ENCODE measurements at places on chromosomes 1 and 21. TPM values are rescaled to one million over a fixed set of nuclear protein-coding genes. Genes with fewer than 3 reads are reported as not detected.

- no peaks in the 10 kb centered on the region for H3K27me3 ChIP-seq
- H3K36me3 ChIP-seq = no peaks in the 10 kb centered on the region
- no peak for DNase-seq
- H3K4me3 ChIP-seq = no peak overlapping the region
- H3K4me1 ChIP-seq = no peaks in the 10 kb centered on the region
Measured at GRCh38 chr1:27624467-27625178, 10.4 kb downstream of the FGR start.

- no peak overlapping the region for H3K4me3 ChIP-seq
- no peaks in the 10 kb centered on the region for H3K4me1 ChIP-seq
- H3K36me3 ChIP-seq = no peaks in the 10 kb centered on the region
- DNase-seq = no peak
Measured at GRCh38 chr1:60394436-60394835, 320.9 kb upstream of the C1orf87 start.

- H3K27me3 ChIP-seq = no peaks in the 10 kb centered on the region
- no peak for DNase-seq
- no peak overlapping the region for H3K27ac ChIP-seq
- no peaks in the 10 kb centered on the region for H3K36me3 ChIP-seq
- H3K4me3 ChIP-seq = no peak overlapping the region
Measured at GRCh38 chr1:68808351-68808750, 311.5 kb upstream of the DEPDC1 start.

DNA sequence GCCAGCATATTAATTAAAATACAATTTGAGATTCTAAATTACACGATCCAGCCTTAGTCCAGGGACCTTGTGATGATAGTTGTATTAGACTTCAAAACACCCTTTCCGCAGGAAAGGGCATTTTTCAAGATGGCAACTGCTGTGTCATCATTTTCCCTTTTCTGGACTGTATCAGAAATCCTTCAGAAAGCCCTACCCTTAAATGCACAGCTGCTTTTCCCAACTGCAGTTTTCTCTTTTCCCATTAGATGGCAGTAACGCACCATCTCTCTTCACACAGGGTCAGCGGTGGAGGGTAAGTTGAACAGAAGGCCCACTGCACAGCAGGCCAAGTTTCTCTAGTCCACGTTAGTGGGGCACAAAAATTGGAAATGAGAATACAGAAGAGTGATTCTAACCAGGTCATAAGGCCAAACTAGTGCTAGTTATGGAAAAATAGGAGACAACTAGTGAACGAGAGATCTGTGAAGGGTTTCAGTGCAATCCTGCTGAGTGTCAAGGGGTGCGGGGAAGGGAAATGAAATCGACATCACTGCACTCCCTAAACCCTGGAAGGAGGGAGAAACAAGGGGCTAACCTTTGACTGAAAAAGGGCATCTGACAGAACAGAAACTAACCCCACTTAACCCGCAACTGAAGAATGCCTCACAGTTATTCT lies 22.1 kb upstream of the TDRD10 start:
- DNase-seq = no peak
- no peaks in the 10 kb centered on the region for H3K36me3 ChIP-seq
- no peak overlapping the region for H3K4me3 ChIP-seq

DNA sequence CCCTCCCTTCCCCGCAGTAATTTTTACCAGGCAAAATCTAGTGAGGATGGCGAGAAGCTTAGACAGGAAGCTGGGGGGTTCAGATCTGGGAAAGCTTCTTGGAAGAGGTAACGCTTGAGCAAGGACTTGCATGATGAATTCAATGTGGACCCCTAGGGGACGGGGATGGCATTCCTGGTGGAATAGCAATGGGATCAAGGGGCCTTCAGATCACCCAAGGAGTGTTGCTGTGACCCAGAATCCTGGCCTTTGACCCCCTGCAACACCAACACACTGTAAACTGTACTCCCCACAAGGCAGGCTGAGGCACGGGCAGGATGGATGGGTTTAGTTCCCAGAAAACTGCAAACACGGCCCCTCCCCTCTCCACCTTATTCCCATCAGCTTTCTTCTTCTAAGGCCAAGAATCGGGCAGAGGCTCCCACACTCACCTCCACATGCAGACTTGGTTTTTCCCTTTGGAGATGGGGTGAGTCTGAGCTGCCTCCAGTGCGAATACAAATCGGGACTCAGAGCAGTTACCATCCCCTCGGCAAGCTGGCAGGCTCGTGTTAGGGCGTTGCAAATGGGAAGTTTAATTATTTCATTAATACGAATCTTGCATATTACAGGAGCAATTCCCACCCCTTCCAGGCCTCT lies 20.1 kb downstream of the DISP3 start:
- no peaks in the 10 kb centered on the region for H3K36me3 ChIP-seq
- no peak overlapping the region for H3K27ac ChIP-seq
- no peak for DNase-seq
- H3K4me1 ChIP-seq = no peaks in the 10 kb centered on the region

GRCh38 chr1:156488566-156489165 lies 11.9 kb downstream of the MEF2D start:
- H3K36me3 ChIP-seq = no peaks in the 10 kb centered on the region
- H3K27me3 ChIP-seq = no peaks in the 10 kb centered on the region
- H3K4me1 ChIP-seq = peaks cover 11% of the 10 kb centered on the region
- no peak for DNase-seq
- H3K4me3 ChIP-seq = no peak overlapping the region

DNA sequence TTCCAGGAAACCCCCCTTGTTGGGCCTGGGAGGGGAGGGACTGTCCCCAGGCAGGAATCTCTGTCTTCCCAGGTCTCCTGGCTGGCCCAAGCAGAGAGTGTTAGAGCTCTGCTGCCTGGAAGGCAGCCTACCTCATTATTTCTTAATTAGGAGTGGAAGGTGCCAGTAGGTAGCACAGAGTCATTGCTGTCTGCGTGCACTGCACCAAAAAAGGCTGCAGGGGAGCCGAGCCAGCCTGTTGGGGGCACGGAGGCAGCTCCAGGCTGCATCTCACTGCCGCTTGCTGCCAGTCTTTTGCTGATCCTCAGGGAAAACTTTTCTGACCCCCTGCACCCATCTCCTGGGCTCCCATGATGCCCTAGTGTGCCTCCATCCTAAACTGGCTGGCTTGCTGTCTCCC lies 58.1 kb downstream of the LRRN2 start:
- no peak for DNase-seq
- H3K36me3 ChIP-seq = no peaks in the 10 kb centered on the region
- H3K27me3 ChIP-seq = no peaks in the 10 kb centered on the region
- H3K27ac ChIP-seq = no peak overlapping the region
- H3K4me1 ChIP-seq = no peaks in the 10 kb centered on the region
- H3K4me3 ChIP-seq = no peak overlapping the region

GRCh38 chr1:54277451-54278341 lies 77.7 kb downstream of the MRPL37 start:
- H3K4me1 ChIP-seq = no peaks in the 10 kb centered on the region
- no peak overlapping the region for H3K4me3 ChIP-seq

DNA sequence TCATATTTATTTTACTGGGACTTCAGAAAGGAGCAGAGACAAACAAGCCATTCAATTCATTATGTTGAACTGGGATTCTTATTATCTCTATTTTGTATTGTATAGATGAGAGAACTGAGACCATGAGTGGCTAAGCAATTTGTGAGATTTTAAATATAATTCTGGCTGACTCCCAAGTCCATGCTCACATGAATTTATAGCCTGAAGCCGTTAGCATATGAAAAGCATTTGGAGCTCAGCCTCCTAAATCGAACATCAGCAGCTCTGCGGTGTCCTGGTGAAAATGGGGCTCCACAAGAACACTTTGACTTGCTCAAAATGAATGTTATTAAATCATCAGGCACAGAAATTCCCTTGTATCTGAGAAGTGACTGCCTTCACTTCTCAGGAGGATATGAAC lies 96.8 kb upstream of the DPT start:
- peaks cover 1% of the 10 kb centered on the region for H3K4me1 ChIP-seq
- H3K27me3 ChIP-seq = no peaks in the 10 kb centered on the region
- no peak for DNase-seq
- no peak overlapping the region for H3K4me3 ChIP-seq
- H3K36me3 ChIP-seq = no peaks in the 10 kb centered on the region

DNA sequence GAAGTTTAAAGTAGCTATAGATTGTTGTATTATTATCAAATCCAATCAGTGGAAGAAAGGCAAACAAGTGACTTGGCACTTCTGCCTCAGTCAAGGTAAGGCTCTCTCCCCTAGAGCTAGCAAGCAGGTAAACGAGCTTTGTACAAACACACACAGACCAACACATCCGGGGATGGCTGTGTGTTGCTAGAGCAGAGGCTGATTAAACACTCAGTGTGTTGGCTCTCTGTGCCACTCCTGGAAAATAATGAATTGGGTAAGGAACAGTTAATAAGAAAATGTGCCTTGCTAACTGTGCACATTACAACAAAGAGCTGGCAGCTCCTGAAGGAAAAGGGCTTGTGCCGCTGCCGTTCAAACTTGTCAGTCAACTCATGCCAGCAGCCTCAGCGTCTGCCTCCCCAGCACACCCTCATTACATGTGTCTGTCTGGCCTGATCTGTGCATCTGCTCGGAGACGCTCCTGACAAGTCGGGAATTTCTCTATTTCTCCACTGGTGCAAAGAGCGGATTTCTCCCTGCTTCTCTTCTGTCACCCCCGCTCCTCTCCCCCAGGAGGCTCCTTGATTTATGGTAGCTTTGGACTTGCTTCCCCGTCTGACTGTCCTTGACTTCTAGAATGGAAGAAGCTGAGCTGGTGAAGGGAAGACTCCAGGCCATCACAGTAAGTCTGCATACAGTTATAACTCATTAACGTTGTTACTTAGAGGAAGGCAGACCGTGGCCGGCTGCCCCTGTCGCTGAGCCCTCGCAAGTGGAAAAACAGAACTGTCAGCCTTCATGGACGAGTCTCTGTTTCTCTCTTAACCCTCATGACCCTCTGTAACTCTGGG lies at the start of gene PALMD:
PALMD (plus strand) TSS at position 415 of the 833 bp plus-strand sequence; CDS start at position 620, 205 bp downstream.
- DNase-seq = no peak
- H3K27ac ChIP-seq = no peak within 1 kb of the TSS
- H3K4me1 ChIP-seq = no peaks in the 10 kb centered on the region
- peak within 1 kb of the TSS; percentile 7 for H3K4me3 ChIP-seq
- H3K36me3 ChIP-seq = no peaks in the 10 kb centered on the region

GRCh38 chr1:200925831-200926230 lies 31.1 kb downstream of the INAVA start:
- no peaks in the 10 kb centered on the region for H3K36me3 ChIP-seq
- DNase-seq = no peak
- no peaks in the 10 kb centered on the region for H3K27me3 ChIP-seq
- H3K4me1 ChIP-seq = no peaks in the 10 kb centered on the region

DNA sequence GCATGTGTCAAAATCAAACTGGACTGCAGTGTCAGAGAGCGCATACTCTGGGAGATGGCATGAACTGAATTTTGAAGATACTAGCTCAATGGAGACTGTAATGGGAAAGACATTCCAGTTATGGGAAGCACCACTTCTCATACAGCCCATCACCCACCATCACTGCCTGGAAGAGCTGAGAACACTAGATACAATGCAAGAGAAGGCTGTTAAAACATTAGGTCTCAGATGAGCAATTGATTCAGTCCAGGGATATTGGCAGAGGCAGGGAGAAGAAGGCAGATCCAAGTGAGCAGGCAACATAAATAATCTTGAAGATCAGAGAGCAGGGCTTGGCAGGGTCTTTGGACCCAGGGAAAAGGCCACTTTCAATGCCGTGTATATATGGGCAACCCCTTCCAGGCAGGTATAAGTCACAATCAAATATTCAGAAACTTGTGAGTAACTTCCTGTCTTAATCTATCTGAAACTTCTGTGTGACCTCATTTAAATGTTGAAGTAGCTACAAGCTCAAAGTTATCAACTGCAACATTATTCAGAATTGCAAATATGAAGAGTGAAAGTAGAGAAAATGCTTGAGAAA lies 290.3 kb upstream of the SGIP1 start:
- no peaks in the 10 kb centered on the region for H3K4me1 ChIP-seq
- no peaks in the 10 kb centered on the region for H3K36me3 ChIP-seq
- H3K4me3 ChIP-seq = no peak overlapping the region
- no peaks in the 10 kb centered on the region for H3K27me3 ChIP-seq
- no peak overlapping the region for H3K27ac ChIP-seq

- H3K4me3 ChIP-seq = no peak overlapping the region
- no peak for DNase-seq
- H3K27ac ChIP-seq = no peak overlapping the region
- no peaks in the 10 kb centered on the region for H3K36me3 ChIP-seq
- no peaks in the 10 kb centered on the region for H3K4me1 ChIP-seq
Measured at GRCh38 chr1:3558036-3558726, 53.1 kb downstream of the MEGF6 start.

- no peaks in the 10 kb centered on the region for H3K4me1 ChIP-seq
- H3K27ac ChIP-seq = no peak overlapping the region
- H3K27me3 ChIP-seq = no peaks in the 10 kb centered on the region
- no peak overlapping the region for H3K4me3 ChIP-seq
Measured at GRCh38 chr21:18373606-18374005, 30.0 kb downstream of the TMPRSS15 start.

GRCh38 chr21:29245104-29245643 lies 53.5 kb upstream of the BACH1 start:
- H3K36me3 ChIP-seq = no peaks in the 10 kb centered on the region
- no peak overlapping the region for H3K4me3 ChIP-seq
- H3K4me1 ChIP-seq = no peaks in the 10 kb centered on the region
- DNase-seq = no peak
- no peaks in the 10 kb centered on the region for H3K27me3 ChIP-seq

DNA sequence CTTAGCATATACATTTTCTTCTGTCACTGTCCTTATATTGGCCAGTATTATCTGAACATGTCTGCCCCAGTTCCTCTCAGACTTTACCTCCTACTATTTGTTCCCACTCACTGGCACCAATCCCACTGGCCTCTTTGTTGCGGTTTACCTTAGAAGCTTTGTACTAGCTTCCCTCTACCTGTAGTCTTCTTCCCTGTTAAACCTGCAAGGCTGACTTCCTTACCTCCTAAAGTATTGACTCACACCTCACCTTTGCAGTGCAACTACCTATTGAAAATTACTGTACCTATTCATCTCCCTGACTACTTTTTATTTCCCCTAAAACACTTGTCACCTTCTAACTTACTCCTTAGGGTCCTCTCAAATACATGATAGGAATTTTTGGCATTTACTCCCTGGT lies 111.1 kb downstream of the CLEC20A start:
- no peaks in the 10 kb centered on the region for H3K4me1 ChIP-seq
- no peak for DNase-seq
- H3K36me3 ChIP-seq = no peaks in the 10 kb centered on the region
- no peak overlapping the region for H3K4me3 ChIP-seq
- H3K27ac ChIP-seq = no peak overlapping the region
- no peaks in the 10 kb centered on the region for H3K27me3 ChIP-seq

GRCh38 chr1:158043232-158043631 lies 49.8 kb downstream of the KIRREL1 start:
- no peak for DNase-seq
- H3K27ac ChIP-seq = no peak overlapping the region
- no peak overlapping the region for H3K4me3 ChIP-seq
- H3K4me1 ChIP-seq = peaks cover 4% of the 10 kb centered on the region
- no peaks in the 10 kb centered on the region for H3K36me3 ChIP-seq
- no peaks in the 10 kb centered on the region for H3K27me3 ChIP-seq

Gene FAM177B
- not detected for total RNA-seq

Gene TDRD5
- total RNA-seq = not detected

Gene ATP1A4
- total RNA-seq = not detected

Gene BARHL2
- not detected for total RNA-seq

Gene ASCL5
- total RNA-seq = not detected

Gene DCST2
- total RNA-seq = 1.8 TPM

Gene FCRLA
- total RNA-seq = 0.57 TPM

Gene GSTM1
- 63.8 TPM for total RNA-seq

Gene SAMSN1
- 16.1 TPM for total RNA-seq

Gene IQGAP3
- 0.58 TPM for total RNA-seq

Gene CLCA2
- total RNA-seq = not detected

Gene NTRK1
- total RNA-seq = 1.2 TPM

Gene NPHS2
- total RNA-seq = not detected

Data from aorta (tissue), 5 donors.